ENCODE measurements at places on chromosomes 12 and 14.

GRCh38 chr14:99664058-99664936 lies 19.4 kb downstream of the HHIPL1 start:
- no peak for DNase-seq

DNA sequence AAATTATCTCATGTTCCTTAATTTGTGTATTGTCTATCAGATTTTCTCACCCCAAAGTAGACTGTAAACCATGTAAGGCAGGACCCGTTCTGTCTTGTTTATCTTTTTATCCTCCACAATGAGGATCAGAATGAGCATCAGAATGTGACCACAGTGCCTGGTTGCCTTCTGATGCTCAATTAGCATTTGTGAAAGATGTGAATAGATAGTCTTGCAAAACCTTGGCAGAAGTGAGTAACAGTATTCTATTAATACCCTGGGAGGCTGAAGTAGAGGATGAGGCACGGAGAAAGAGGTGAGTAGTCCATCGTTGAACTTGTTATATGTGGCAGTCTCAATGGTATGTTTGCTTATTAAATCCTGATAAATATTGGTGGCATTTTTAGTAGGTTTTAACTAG lies 781.4 kb downstream of the NRXN3 start:
- no peak for DNase-seq

GRCh38 chr14:49796025-49796424 lies 28.1 kb downstream of the KLHDC2 start:
- no peak for DNase-seq

- DNase-seq: no peak
Observed at GRCh38 chr12:106369624-106370346, 12.2 kb downstream of the POLR3B start.

- DNase-seq: no peak
Observed at GRCh38 chr14:69664865-69665526, 53.6 kb downstream of the SUSD6 start.

- peak; percentile 20 for DNase-seq
Observed at GRCh38 chr12:19190292-19191031, 60.9 kb downstream of the PLEKHA5 start.

DNA sequence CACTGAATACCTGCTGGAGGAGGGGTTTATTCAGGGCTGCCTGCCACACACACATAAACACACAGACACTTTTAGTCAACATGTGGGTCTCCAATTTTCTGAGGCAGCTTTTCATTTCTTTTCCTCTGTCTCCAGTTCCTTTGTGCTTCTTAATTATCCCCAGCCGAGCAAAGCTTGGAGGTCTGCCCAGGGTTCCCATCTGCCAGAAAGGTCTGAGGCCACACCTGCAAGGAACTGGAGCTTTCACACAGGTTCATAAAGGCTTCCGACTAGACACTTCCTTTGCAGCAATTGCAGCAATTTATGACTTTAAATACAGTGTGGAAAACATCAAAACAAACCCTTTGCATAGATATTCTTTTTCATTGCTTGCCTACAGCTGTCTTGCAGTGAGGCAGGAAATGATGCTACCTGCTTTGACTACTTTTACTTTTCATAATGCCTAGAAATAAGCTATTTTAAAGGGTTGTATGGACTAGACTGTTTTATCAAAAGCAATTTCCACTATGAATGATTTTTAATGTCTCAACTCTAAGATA lies 1318.9 kb downstream of the AACS start:
- DNase-seq: no peak

- DNase-seq: no peak
Observed at GRCh38 chr12:27505761-27506160, 18.2 kb upstream of the PPFIBP1 start.

DNA sequence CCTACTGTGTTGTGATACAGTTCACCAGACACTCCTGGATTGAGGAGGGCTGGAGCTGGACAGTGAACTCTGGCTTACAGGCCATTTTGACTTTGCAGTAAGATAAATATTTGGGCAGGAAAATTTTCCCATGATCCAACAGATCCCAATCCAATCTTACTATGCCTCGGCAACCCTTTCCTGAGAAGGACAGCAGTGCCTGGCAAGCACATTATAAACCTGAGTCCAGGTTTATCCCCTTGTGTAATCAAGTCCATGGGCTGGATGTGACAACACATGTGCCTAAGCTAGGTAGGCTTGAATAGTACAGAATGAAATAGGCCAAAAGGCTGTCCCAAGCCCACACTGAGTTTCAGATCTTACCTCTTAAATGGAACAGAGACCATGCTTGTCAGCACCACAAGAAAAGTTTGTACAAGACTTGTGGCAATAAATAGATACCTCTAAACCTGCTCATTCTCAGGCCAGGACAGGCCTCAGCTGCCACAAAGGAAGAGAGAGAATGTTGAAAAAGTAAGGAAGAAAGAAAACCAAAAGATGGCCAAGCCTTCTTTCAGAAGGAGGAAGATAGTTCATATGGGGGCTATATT lies 34.9 kb downstream of the CREBL2 start:
- no peak for DNase-seq

GRCh38 chr12:1297206-1297605 lies 297.2 kb downstream of the FBXL14 start:
- DNase-seq: no peak

GRCh38 chr12:12735301-12735700 lies 18.1 kb downstream of the CDKN1B start:
- no peak for DNase-seq

DNA sequence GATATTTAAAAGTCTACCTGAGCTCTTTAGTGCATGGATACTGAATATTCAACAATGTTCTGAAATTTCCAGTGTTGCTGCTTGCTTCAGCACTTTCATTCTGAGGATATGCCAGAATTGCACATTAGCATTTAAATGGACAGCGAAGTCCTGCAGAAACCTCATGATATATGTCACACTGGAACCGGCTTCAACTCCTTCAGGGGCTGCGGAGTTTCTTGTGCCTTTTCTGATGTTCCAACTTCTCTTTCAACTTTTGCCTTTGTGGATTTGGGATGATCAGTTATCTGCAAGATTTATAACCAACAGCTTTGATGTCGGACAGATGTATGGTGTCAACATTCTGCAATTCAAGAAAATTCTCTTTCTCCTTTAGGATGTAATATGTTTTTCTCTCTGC lies 142.5 kb upstream of the LMNTD1 start:
- DNase-seq: no peak

DNA sequence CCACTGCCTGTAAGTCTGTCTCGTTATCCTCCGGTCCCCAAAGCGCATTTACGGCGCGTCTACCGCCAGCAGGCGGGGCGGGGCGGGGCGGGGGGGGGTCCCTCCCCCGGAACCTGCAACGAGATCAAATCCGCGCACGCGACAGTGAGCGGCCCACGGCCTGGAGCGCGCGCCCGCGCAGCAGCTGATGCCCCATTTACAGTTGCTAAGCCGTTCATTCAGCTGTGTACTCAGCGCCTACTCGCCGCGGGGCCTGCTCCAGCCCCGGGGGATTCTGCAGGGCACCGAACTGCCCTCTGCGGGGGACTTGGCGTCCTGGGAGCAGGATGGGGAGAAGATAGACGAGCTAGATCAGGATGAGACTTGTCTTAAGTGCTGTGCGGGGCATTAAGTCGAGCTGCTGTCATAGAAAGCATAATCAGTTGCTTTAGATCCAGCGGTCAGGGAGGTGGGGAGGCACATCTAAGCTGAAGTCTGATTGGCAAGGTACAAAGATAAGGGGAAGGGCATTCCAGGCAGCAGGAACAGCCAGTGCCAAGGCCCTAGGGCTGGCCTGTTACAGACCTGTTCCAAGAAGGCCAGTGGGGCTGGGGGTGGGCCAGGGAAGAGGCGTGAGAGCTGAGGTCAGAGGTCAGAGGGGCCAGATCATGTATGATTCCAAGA lies 1.4 kb upstream of the CCDC85C start:
- peak; percentile 81 for DNase-seq

DNA sequence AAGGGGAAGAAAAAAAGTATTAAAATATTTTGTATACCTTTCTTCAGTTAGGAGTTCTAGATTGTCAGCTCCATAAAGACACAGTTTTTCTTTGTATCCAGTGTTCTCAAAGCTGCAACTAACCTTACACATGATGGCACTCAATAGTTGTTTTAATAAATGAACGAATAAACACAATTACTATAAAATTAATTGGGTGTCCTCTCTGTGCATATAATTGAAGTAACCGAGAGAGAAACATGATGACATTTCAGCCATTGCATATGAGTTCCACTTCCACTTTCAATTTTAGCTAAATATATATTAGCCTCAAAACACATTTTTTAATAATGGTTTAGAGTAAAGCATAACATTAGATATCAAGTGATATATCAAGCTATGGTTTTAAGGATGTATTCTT lies 671.2 kb downstream of the LRFN5 start:
- DNase-seq: no peak

DNA sequence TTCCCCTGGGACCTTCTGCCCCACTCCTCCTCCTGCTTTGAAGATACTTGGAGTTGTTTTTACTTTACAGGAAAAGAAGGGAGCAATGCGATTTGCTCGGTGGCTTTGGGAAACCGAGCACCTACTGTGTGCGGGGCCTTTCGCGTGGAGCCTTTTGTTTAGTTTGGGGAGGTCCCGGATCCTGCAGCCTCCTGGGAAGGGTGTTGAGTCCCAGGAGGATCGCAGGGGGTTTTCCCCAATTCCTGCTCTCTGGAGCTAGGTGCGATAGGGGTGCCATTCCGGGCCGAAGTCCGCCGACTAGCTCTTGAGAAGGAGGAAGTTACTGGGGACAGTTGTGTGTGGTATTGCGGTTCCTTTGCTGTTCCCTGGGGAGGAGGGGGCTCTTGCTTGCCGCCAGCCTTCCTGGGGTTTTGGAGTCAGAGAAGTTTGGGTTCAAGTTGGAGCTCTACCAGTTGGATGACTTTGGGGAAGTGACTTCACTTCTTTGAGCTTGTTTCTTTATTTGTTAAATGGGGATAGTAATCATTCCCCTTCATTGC lies 1.1 kb downstream of the BRI3BP start:
- DNase-seq: no peak

DNA sequence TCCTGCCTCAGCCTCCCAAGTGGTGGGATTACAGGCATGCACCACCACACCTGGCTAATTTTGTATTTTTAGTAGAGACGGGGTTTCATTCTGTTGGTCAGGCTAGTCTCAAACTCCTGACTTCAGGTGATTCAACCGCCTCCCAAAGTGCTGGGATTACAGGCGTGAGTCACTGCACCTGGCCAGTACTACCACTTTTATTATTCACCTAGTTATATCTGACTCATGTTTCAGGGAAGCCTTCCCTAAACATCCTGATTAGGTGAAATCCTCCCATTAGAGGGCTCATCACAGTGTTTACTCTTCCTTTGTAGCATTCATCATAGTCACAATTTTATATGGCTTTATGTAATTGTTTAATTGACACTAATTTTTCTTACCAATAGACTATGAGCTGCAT lies 295.3 kb upstream of the SOX5 start:
- DNase-seq: no peak

- no peak for DNase-seq
Observed at GRCh38 chr12:100384559-100384935, 27.7 kb downstream of the SLC17A8 start.

DNA sequence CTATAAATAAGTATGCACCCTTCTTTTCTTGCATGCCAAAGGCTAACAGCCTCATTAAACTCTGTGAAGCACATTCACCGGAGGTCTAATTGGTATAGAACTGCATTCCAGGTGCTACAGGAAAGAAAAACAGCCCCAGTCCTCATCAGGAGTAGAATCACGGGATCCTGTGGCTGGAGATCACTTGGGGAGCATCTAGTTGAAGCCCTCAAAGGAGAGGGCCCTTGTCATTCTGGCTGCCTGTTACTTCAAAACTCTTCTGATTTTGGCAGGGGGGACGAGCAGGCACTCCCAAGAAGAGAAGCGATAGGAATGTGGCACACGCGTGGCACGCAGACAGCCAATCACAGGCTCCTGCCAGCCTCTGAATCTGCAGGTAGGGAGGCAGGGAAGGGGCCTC lies 154.4 kb downstream of the TTC7B start:
- no peak for DNase-seq

DNA sequence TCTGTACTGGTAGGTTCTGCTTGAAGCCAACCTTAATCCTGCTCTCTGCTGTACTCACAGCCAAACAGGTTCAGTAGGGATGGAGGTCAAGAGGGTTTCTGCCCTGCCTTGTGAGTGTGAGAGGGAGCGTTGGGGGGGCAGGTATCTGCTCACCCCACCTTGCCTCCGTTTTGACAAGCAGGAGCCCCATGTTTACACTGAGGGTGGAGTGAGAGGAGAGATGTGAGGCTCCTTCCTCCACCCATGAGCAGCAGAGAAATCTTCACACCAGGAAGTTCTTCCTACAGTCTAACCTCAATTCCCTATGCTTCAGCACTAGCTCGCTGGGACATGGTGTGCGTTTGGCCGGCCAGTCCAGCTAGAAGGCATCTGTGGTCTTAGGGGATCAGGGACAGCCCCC lies 4.2 kb downstream of the KRT80 start:
- DNase-seq: no peak

- DNase-seq: no peak
Observed at GRCh38 chr14:75138492-75138891, 11.6 kb upstream of the NEK9 start.

- DNase-seq: no peak
Observed at GRCh38 chr12:105336411-105336810, 5.9 kb downstream of the C12orf75 start.

GRCh38 chr12:7486512-7486911 lies 17.1 kb downstream of the CD163 start:
- DNase-seq: no peak

DNA sequence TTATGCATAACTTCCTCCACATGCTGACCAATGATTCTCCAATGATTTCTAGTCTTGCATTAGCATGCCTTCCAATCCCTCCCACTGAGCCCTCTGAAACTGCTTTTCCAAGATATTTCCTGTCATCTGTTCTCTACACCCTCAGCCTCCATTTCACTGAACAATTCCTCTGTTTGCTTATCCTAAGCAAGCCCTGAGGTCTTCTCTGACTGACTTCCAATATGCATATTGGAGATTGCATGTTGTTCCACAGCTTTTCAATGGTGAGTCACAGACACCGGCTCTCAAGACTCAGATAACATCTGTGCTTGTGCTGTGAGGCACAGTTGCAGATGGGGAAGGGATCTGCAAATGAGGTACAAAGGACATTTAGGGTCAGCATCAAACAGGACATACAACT lies 141.0 kb downstream of the SLC16A7 start:
- DNase-seq: no peak

- no peak for DNase-seq
Observed at GRCh38 chr12:13167906-13168305, 28.6 kb upstream of the EMP1 start.

All from cerebellum (tissue), 4 donors.